ENCODE measurements at places on chromosomes 5 and 9.

- DNase-seq, result no peak
These were observed 42.8 kb upstream of the HK3 start for GRCh38 chr5:176941951-176942350.

DNA sequence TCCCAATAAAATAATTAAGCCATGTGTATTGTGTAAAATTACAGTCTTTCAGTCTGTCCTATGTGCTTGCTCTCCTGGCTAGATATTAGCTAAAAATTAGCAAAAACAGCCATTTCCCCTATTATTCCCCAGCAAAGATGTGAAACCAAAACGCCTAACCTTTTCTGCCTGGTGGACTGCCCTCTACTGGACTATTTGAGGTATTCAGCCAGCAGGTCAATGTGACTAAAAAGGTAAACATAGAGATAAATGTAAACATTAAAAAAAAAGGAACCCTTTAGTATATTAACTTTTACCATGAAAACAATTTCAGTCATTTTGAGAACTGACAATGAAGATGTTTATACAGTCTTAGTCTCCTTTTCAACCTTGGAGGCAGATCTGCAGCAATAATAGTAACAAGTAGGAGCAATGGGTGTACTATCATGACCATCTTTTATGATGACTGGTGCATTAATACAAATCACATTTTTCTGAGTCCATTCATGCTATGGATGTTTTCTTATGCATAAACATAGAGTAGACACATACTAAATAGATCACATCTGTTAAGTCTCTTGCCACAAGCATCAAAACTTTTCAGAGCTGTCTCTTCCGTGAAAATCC is 10.1 kb downstream of the ATG12 start:
- no peak for DNase-seq

GRCh38 chr5:113427871-113428574 is 6.8 kb downstream of the TSSK1B start:
- no peak for DNase-seq

GRCh38 chr5:150779397-150780186 is 1.0 kb downstream of the SMIM3 start:
- no peak for DNase-seq

GRCh38 chr5:145925803-145926202 is 10.6 kb upstream of the SH3RF2 start:
- DNase-seq, result no peak

DNA sequence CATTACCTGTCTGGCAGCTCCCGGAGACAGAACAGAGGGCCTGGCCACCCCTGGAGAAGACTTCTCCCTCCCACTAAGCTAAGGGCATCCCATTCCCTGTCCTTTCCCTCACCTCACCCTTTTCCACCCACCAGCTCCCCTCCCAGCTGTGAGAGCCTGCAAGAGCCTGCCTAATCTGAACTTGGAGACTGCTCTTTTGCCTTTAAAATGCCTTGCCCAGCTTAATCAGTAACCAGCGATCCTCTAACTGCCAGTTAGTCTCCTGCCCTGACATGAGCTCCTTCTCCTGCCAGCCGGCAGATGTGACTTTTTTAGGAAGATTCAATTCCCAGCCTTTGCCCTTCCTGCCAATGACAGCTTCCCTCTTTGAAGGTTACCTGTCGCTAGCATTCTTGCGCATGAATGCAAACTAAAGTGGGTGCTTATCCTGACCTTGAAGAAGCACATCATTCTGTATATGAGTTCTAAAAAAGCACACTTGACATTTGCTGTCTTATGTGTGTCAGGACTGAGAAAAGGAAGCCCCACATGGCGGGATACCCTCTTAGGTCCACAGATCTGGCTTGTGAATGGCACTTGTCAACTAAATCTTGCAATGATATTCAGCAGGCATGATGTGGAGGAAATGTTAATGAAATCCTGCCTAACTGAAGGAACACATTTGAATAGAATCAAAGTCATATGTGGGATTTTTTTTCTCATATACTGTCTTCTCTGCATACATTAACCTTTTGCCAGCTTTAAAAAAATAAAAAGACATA is 411.2 kb upstream of the SLC30A5 start:
- no peak for DNase-seq

GRCh38 chr5:153551537-153552079 is 61.1 kb downstream of the GRIA1 start:
- no peak for DNase-seq

GRCh38 chr9:121358751-121359150 is 11.3 kb downstream of the STOM start:
- DNase-seq, result no peak

GRCh38 chr9:132184124-132184523 is 22.3 kb downstream of the NTNG2 start:
- DNase-seq, result no peak

DNA sequence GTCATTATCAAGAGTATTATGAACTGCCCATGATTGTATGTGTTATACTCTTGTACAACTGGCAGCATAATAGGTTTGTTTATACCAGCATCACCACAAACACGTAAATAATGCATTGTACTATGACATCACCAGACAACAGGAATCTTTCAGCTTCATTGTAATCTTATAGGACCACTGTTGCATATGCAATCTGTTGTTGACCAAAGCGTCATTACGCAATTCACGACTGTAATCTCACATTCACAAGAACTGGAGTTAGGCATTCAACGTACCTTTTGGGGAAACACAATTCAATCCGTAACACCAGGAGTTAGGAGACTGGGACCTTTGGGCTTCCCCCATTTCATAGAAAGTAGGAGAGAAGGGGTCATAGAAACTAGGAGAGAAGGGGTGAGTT is 20.4 kb upstream of the ARSI start:
- DNase-seq, result no peak

GRCh38 chr5:79020861-79021561 is 35.9 kb upstream of the ARSB start:
- DNase-seq, result no peak

DNA sequence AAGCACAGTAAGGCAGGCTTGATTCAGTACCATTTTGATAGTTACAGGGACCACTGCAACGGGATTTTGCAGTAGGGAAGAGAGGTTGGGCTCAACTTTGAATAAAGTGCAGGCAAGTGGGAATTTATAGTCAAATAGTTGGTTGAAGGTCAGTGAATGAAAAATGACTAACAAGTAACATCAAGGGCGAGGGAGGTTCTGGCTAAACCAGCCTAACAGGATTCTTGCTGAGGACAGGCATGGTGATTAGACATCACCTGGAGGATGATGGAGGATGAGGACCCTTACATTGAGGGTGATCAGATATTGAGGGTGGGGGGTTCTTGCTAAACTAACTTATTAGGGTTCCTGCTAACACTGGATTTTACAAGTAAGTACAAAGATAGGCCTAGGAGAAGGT is 66.1 kb upstream of the SMC5 start:
- no peak for DNase-seq

DNA sequence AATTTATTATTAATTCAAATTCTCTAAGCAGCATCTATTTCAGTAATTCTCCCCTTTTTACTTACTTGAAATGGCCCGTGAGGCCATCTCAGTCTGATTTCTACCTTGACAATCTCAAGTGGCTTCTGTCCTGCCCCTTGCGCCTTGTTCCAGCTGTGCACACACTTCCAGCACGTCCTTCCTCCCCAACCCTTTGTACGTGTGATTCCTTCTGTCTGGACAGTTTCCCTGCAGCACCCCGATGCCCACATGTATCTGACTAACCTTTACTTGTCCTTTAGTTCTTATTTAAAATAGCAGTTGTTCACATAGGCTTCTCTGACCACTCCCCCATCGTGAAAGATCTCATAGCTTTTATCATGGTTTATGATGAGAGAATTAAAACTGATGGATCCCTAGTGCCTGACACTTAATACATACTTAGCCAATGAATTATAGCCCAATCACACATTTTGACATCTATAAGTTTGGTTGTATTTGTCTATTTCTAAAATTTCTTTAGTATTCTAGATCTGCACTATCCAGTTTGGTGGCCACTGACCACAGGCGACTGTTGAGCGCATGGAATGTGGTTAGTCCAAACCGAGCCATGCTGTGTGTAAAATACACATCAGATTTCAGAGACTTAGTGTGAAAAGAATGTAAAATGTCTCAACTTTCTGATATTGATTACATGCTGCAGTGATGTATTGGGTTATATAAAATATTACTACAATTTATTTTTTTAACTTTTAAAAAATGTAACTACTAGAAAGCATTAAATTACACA is 14.3 kb downstream of the ZBTB34 start:
- no peak for DNase-seq

DNA sequence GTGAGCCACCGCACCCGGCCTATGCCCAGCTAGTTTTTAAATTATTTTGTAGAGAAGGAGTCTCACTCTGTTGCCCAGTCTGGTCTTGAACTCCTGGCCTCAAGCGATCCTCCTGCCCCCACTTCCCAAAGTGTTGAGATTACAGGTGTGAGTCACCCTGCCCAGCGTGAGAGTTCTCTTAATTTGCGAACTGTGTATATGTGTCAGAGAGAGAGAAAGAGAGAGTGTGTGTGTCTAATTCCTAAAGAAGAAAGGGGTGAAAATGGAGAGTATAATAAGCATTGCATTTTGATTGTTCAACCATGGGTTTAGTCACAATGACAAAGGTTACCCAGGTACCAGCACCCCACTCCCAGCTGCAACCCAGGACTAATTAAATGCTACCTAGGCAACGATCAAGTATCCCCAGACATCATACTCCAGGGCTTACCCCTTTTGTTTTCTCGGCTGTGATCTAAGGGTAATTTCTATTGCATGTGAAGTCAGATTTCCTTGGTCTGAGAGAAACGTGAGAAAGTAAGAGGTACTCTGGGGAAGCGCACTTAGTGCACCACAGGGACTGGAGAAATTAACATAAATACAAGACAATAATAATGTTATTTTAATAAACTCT is 16.6 kb downstream of the MAP1B start:
- no peak for DNase-seq

DNA sequence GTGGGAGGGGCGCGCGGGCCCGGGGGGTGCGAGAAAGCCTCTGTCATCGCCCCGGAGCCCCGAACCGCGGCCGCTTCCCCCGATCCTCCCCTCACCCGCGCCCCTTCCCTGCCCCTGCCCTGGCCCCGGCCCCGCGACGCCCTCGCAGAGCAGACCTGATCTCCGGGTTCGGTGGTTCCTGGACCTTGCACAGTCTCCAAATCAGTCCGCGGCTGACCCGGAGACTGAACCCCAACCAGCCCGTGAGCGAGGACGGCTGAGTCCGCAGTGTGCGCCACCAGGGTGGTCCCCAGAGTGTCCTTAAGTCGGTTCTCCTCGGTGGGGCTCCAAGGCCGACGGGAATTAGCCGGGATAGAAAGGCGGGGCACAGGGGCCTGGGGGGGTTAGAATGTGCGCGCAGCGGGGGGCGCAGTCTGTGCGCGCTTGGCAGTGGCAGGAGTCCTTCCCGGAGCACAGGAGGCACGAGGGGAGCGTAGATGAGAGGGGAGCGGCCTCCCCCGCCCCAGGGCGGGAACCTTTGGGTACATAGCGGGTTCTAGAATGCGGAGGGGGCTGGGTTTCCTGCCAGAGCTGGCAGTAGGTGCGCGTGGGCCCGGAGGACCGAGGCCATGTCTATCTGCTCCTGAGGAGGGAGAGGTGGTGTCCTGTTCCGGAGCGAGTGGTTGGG is 779 bp downstream of the PKN3 start:
- no peak for DNase-seq

DNA sequence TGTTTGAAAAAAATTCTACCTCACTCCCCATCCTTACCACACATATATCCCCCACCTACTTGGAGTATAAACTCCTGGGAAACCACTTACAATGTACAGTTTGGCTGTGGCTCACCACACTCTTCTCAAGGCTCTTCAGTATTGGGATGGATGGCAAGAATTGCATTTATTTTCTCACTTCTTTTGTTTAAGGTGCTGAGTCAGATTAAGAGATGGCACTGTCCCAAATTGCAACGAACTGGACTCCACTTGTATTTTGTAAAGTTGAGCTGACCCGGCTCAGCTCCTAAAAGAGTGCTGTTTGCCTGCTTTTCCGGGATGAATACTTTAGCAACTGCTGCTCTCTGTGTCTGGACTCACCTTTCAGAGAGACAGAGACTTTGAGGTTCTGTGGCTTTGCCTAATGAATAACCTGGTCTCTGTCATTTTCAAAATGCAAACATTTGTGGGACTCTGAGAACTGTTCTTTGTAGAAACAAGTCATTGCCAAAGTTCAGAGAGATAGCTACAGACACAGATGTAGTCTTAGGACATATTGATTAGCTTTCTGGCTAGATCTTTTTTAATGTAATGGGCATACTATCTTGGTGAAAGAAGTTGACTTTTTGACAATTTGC is 42.2 kb downstream of the PPP2R2B start:
- DNase-seq, result no peak

GRCh38 chr9:111807197-111807596 is 12.5 kb upstream of the SHOC1 start:
- no peak for DNase-seq

DNA sequence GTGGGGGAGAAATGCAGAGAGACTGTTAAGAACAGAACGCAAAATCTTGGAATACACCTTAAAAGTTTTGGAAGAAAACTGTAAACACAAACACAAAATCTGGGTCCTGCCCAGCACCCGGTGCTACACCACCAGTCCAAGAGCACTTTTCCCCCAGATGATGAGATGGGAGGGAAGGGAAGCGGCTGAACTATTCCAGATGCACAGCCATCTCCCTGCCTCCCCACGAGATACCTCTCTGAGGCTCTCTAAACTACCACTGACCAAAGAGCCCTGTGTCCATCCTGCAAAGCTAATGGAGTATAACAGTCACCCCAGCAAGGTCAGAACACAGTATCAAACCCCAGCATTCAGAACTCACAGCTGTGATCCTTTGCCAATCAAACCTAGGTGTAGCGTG is 8.0 kb downstream of the SPARC start:
- no peak for DNase-seq

- no peak for DNase-seq
These were observed 16.4 kb downstream of the SMC2 start for GRCh38 chr9:104110509-104110908.

DNA sequence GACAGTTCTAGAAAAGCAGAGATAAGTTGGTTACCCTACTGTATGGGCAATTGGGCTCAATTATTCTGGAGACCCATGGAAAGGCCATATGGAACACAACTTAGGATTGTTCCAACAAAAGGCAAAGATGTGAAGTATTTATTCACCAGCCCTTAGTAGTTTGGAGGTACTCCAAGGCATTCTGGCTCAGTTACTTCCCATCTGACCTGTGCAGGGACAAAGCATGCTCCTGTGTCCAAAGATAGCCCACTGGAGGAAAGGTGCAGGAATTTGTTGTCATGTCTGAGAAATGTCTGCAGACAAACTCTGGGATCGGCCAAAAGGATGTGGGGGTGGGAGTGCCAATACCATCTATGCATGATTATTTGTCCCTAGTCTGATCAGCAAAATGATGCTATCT is 279.5 kb upstream of the PTGER4 start:
- DNase-seq, result no peak

DNA sequence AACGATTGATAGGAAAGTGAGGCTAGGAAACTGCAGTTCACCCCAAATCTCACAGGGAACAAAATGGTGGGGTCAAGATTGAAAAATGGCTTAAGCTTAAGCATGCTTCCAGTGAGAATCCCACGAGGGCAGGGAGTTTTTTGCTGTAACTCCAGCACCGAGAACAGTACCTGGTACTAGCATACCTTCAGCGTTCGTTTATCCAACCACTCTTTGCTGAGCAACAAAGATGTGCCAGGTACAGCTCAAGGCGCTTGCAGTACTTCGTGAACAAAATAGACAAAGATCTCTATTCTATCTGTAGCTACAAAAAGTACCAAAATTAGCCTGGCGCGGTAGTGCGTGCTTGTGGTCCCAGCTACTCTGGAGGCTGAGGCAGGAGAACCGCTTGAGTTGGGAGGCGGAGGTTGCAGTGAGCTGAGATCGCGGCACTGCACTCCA is 778 bp upstream of the PPP6C start:
- DNase-seq, result no peak

Data from stimulated activated CD4-positive, alpha-beta T cell treated with anti-CD3 and anti-CD28 coated beads, Interleukin-1b, Interleukin-23, amount 100 ng/mL, for 1 hour (primary cell).